ENCODE measurements at places on chromosomes 7 and 10.

DNA sequence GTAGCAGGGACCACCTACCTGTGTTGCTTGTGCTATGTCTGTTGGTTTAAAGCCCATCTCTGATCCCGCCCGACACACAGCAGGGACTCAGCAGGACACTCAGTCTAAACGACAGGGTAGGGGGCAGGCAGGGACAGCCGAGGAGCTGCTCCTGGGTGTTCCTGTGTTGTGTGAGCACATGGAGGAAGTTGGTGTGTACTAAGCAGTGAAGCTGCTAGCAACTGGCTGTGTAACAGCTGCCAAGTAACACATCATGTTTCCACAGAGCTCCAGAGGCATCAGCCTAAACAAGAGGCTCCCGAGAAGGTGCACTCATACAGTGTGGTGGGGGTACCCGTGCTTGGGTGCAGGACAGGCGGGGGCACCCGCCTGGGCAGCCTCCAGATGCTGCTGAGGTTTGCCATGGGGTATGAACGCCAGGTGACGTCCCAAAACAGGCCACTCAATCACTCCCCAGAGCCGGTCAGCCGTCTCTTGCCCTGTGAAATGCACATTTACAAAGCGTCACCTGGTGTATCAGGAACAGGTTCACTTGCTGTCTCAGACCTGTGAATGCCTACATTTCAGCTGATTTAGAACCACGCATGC is 59.6 kb downstream of the PTPRN2 start:
- no peak for DNase-seq

- no peak for DNase-seq
Observed at GRCh38 chr10:52066383-52066782, 247.7 kb upstream of the DKK1 start.

- DNase-seq: no peak
Observed at GRCh38 chr7:26987338-26987737, 108.5 kb downstream of the HOXA1 start.

- DNase-seq: no peak
Observed at GRCh38 chr10:30997536-30998235, 34.0 kb downstream of the ZNF438 start.

DNA sequence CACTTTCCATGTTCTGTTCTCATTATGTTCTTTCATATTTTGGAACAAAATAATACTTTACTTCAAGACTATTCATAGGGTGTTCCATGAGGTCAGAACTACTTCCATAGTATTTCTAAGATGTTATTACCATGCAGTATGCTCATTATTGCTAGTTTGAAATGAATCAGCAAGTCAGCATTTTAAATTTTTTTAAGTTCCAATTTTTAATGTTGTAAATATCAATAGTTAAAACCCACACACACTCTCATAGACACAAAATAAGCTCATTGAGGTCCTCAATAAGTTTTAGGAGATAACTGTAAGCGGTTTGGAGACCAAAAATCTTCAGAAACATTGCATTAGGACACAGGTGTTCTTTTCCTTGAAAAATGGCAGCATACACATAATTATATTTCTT is 550.7 kb downstream of the AUTS2 start:
- no peak for DNase-seq

DNA sequence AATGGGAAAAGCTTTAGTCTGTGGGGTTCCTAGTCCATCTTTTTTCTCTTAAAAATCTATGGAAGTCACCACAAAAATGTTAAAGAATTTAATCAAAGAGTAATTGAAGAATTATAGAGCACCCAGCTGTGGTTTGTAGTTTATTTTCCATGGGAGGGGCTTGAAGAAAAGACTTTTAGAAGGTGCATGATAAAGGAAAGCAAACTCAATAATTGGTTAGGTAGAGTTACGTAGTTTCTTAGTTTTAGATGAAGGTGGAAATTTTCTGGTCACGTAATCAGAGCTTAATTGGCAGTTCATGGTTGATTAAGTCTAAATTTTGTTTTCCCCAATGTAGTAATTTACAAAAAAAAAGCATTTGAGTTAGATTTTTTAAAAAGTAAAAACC is 724 bp downstream of the ZNF107 start:
- no peak for DNase-seq

DNA sequence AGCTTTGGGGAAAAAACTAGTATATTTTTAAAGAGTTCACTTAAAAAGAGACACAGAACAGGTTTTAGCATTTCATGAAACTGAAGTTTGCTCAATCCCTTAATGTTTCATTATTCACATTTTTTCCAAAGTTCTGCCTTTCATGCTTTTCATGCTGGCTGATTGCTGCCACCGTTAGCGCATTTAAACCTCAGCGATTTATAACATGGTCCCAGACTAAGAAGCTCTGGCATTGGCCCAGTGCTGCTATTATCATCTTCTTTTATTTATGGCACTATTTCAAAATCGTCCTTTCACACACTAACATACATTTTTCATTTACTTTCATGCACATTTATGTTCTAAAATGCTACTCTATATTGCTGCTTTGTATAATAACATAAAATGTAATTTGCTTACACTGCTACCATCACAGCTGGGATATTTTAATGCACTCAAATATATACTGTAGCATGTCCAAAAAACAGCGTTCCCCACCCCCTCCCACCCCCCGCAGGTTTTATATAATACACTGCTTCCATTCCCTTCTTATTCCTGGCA is 141.9 kb downstream of the MPP7 start:
- DNase-seq: no peak

DNA sequence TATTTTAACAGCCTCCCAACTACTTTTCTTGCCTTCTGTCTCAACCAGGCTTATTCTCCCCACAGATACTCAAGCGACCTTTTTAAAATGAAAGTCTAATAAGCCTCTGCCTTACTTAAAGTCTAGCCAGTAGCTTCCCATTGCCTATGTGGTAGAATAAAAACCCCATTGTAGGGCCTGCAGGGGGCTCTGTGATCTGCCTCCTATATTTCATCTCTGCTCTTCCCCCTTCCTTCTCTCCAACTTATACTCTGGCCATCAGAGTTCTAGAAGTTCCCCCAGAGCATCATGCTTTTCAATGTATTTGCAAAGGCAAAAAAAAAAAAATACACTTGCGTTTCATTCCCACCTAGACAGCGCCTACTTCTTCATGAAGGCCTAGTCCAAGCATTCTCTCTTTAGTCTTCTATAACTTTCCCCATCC is 167.7 kb upstream of the ADO start:
- DNase-seq: no peak

- DNase-seq: no peak
Observed at GRCh38 chr7:100213672-100214071, 6.1 kb upstream of the PVRIG start.

DNA sequence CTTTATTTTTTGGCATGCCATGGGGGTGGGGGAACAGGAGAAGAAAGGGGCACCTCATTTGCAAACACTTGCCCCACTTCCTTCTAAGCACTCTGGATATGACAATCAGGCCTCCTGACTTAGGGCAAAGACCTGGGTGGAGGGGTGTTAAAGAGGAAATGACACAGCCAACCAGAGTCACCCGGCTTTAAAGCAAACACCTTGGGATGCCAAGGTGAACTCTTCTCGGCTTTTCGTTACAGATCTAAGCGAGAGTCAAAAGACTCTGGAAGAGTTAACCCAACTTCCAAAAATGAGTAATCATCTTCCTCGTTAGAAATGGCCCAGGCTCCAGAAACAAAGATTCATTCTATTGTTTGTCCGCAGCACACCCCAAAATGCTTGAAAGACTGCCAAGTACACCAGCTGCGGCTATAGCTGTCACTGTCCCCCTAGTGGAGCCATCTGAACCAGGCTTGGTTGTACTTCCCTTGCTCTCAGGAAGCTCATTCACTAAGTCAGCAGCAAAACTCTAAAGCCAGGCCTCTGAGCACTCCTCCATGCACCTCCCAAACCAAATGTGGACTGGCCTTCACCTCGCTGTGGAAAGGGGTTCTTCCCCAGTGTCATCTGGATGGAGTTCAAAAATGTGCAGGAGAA is 24.8 kb downstream of the FAM53B start:
- DNase-seq: no peak

- DNase-seq: no peak
Observed at GRCh38 chr7:134612197-134612596, 34.5 kb upstream of the BPGM start.
